ENCODE measurements at places on chromosomes 1 and 21. TPM values are rescaled to one million over a fixed set of nuclear protein-coding genes. Genes with fewer than 3 reads are reported as not detected.

DNA sequence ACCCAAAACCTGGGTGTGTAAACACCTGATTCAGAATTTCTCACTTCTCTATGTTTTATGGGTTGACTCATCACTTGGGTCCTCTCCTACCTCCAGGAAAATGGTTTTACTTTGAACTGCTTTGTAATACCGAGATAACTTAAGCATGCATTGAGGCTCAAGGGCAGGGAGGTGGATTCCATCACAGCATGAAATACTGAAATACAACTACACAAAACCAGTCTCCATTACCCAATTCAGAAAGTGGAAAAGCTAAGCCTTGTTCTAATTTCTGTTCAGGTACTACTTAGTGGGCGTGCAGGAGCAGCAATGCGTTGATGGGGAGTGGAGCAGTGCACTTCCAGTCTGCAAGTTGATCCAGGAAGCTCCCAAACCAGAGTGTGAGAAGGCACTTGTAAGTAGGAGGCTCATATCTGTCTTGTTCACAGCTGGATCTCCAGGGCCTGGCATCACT lies 6.1 kb upstream of the C4BPA start:
- H3K27me3 ChIP-seq: peaks cover 17% of the 10 kb centered on the region
- DNase-seq: no peak
- H3K27ac ChIP-seq: no peak overlapping the region
- H3K4me1 ChIP-seq: no peaks in the 10 kb centered on the region
- H3K4me3 ChIP-seq: no peak overlapping the region
- H3K36me3 ChIP-seq: peaks cover 5% of the 10 kb centered on the region

DNA sequence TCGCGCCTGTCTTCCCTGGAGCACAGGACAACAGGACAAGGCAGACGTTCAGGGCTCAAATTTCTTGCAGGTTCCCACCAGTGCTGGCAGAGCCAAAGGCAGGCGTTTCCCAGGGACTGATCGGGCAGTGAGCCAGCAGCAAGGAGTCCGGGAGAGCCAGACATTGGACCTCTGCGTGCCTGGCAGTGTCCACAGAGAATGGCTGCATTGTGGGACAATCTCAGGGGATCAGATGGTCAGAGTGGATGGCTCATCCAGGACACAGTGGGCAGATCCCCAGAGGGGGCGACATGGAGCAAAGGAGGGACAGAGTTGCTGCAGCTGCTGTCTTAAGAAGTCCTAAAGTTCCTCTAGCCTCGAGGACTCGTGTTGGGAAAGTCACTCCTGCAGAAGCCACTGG lies 4.6 kb downstream of the TMEM63A start:
- no peaks in the 10 kb centered on the region for H3K27me3 ChIP-seq
- DNase-seq: peak; percentile 64
- H3K4me1 ChIP-seq: peaks cover 51% of the 10 kb centered on the region
- H3K36me3 ChIP-seq: peaks cover 28% of the 10 kb centered on the region

- no peak overlapping the region for H3K27ac ChIP-seq
- DNase-seq: no peak
- peaks cover 36% of the 10 kb centered on the region for H3K27me3 ChIP-seq
- peaks cover 24% of the 10 kb centered on the region for H3K4me1 ChIP-seq
- no peak overlapping the region for H3K4me3 ChIP-seq
Measured at GRCh38 chr1:168396508-168396907, 115.8 kb downstream of the TBX19 start.

- no peaks in the 10 kb centered on the region for H3K36me3 ChIP-seq
- no peak for DNase-seq
- H3K4me1 ChIP-seq: no peaks in the 10 kb centered on the region
- no peak overlapping the region for H3K27ac ChIP-seq
Measured at GRCh38 chr1:215731699-215732098, 164.6 kb downstream of the KCTD3 start.

- no peak overlapping the region for H3K4me3 ChIP-seq
- no peak for DNase-seq
- H3K27ac ChIP-seq: no peak overlapping the region
- no peaks in the 10 kb centered on the region for H3K4me1 ChIP-seq
Measured at GRCh38 chr1:11521582-11522399, 42.8 kb downstream of the DISP3 start.

- DNase-seq: no peak
- H3K27me3 ChIP-seq: peaks cover 78% of the 10 kb centered on the region
- no peaks in the 10 kb centered on the region for H3K36me3 ChIP-seq
- no peak overlapping the region for H3K27ac ChIP-seq
- H3K4me3 ChIP-seq: no peak overlapping the region
Measured at GRCh38 chr1:110760321-110760720, 85.6 kb upstream of the KCNA3 start.

DNA sequence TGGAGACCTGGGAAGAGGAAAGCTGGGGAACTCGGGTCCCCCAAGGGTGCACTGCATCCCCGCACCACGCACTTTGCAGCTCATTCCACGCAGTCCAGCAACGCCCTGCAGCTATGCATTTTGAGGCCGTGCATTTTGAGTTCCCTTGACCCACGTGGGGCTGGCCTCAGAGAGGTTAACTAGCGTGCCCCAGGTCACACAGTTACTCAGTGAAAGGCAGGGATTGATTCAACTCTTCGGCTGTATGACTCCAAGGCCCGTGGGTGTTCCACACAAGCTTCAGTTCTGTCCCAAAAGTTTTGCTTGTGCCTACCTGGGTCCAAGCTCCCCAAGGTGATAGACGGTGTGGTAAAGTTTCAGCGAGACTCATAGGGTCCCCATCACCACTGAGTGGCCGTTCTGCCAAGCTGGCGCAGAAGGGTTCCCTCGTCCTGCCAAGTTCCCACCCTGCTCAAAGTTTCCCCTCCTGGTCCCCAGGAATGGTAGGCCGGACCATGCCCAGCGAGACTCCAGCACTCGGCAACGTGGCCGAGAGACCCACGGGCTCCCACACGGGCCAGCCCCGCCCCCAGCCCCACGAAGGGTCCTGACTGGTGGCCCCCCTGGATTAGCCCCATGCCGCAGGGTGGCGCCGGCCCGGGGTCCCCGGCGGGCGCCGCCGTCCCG lies 611 bp downstream of the HSPG2 start:
- no peaks in the 10 kb centered on the region for H3K27me3 ChIP-seq
- peak overlapping the region; percentile 78 for H3K4me3 ChIP-seq
- H3K4me1 ChIP-seq: peaks cover 61% of the 10 kb centered on the region
- H3K27ac ChIP-seq: peak overlapping the region; percentile 89
- H3K36me3 ChIP-seq: no peaks in the 10 kb centered on the region

DNA sequence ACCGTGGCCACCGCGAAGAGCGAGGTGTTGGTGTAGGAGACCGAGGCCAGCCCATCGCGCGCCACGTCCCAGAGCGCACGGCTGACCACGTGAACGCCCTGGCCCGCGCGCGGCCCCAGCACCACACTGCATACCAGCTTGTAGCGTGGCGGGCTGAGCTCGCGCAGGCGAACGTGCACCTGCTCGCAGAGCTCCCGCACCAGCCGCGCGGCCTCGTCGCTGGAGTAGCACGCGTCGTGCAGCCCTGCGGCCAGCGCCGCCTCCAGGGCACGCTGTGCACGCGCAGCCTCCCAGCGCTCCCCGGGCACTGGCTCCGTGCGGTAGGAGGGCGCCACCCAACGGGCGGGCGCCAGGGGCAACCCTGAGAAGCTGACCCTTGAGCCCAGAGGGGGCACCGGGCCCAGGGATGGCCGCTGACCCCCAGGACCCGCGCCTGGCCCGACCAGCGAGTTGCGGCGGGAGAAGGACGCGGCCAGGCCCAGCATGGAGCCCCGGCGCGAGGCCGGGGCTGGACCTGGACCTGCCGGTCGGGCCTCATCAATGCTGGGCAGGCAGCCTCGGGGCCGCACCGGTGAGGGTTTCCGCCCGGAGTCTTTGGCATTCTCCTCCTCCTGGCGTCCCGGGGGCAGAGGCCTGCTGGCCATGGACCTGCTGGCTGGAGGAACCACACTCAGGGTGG lies 987 bp downstream of the DYNLT4 start:
- H3K4me3 ChIP-seq: no peak overlapping the region
- H3K36me3 ChIP-seq: peaks cover 81% of the 10 kb centered on the region
- H3K27me3 ChIP-seq: no peaks in the 10 kb centered on the region
- H3K4me1 ChIP-seq: peaks cover 45% of the 10 kb centered on the region
- peak overlapping the region; percentile 100 for H3K27ac ChIP-seq
- no peak for DNase-seq

GRCh38 chr1:82586473-82586872 lies 785.7 kb downstream of the ADGRL2 start:
- H3K36me3 ChIP-seq: no peaks in the 10 kb centered on the region
- H3K27ac ChIP-seq: no peak overlapping the region
- H3K27me3 ChIP-seq: no peaks in the 10 kb centered on the region
- DNase-seq: no peak
- H3K4me1 ChIP-seq: no peaks in the 10 kb centered on the region

GRCh38 chr1:184340984-184341383 lies 45.8 kb upstream of the C1orf21 start:
- H3K4me1 ChIP-seq: no peaks in the 10 kb centered on the region
- H3K27ac ChIP-seq: no peak overlapping the region
- peak; percentile 23 for DNase-seq
- no peaks in the 10 kb centered on the region for H3K27me3 ChIP-seq
- no peaks in the 10 kb centered on the region for H3K36me3 ChIP-seq
- no peak overlapping the region for H3K4me3 ChIP-seq

DNA sequence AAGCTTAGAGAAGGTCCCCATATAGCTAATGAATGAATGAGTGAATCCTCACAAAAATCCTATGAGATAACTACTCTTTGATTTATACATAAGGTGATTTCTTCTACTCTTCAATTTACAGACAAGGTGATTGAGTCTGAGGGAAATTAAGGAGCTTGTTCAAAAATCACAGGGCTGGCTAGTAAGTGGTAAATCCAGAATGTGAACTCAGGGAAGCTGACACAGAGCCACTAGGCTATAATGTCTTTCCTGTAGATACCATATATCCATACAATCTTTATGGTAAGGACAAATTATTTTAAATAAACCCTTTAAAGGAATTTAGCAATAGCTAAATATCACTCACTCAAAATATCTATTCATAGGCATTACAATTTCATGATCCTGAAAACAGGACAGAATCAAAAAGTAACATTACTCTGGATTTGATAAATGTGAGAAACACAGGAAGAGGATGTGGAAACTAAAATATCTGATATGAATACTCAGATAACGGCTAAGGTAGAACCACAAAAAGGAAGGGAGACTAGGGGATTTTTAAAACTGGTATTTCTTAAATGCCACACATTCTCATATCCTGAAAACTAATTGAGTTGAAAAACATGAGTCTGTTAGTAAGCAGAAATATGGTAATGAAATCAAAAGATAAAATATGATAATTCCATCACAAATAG lies 108.2 kb downstream of the NBPF12 start:
- peaks cover 7% of the 10 kb centered on the region for H3K4me1 ChIP-seq
- H3K27me3 ChIP-seq: peaks cover 14% of the 10 kb centered on the region
- no peak for DNase-seq
- no peaks in the 10 kb centered on the region for H3K36me3 ChIP-seq
- no peak overlapping the region for H3K27ac ChIP-seq
- H3K4me3 ChIP-seq: no peak overlapping the region

GRCh38 chr1:243270097-243270864 lies 14.4 kb downstream of the SDCCAG8 start:
- DNase-seq: no peak
- no peaks in the 10 kb centered on the region for H3K27me3 ChIP-seq
- H3K27ac ChIP-seq: no peak overlapping the region
- no peak overlapping the region for H3K4me3 ChIP-seq
- peaks cover 58% of the 10 kb centered on the region for H3K36me3 ChIP-seq
- peaks cover 24% of the 10 kb centered on the region for H3K4me1 ChIP-seq

The TCEA3 gene
- total RNA-seq: 1.5 TPM

The AIM2 gene
- total RNA-seq: not detected

The GPR37L1 gene
- total RNA-seq: not detected

The SIPA1L2 gene
- 18.3 TPM for total RNA-seq

The POGK gene
- total RNA-seq: 71.8 TPM
